ENCODE measurements at places on chromosomes 1 and 21.

DNA sequence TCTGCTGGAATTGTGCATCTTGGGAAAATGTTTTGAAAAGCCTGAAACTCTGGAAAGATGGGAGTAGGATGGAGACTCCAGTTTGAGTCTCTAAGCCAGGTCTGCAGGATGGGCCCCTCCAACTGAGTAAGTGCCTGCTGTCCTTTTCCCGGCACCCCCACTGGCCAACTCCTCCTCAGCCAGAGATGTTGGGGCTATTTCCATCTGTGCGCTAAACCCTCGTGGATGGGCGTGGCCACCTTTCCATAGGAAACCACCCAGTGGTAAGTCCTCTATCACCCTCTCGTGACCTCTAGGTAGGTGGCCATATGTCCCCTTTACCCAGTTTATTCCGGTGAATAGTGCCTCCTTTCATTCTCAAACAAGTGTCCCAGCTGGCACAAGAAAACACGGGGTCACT lies 250.9 kb downstream of the TOMM20 start:
- no peak for DNase-seq

GRCh38 chr1:222561656-222562055 lies 13.8 kb upstream of the HHIPL2 start:
- no peak for DNase-seq

DNA sequence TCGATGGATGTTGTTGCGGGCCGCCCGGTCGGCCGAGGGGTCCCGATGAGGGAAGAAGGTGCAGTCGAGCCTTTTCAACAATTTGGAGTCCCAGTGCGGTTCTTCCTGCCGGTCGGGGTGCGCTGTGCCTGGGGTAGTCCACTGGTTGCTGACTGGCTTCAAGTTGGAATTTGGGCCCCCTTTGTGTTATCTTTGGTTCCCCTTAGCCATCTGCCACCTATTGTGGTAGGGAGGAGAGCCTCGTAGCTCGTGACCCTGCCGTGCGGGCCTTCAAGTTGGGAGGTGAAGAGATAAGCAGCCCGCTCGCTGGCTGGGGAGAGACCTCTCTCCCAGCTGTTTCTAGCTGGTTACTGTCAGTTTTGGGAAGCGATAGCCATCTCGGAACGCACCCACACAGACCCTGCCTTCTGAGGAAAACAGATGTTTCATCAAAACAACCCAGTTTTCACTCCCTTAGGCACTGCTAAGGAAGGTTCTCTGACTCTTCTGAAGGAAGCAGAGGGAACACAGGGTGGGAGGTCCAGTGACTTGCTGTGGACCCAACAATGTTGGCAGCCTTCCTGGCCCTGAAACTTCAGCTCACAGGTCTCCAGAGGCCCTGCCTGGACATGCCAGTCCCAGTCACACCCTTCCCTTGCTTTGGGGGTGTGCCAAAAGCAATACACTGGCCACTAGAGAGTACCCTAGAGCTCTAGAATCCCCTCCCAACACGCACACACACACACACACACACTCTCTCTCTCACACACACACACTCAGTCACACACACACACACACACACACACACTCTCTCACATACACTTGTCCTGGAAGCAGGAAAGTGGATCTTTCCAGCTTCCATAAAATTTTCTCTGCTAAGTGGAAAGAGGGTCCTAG lies 1.0 kb downstream of the BTG2 start:
- DNase-seq = no peak

DNA sequence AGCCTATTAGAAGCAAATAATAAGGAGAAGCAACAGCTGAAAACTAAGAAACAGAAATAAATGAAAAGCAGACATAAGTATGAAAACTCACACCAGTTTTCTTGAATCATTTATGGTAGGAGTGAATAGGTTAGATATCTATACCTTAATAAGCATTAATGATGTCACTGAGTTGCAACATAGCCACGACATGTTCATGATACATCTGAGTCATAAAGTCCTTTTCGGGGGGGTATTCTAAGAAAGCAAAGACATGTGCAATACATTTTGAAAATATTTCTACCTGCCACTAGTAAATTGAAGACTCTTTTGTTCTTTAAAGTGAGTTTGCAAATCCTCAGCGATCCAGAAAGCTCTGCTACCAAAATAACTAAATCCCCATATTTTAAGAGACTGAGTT lies 7.2 kb downstream of the CD34 start:
- DNase-seq = no peak

- DNase-seq = no peak
These were observed 58.1 kb upstream of the COA6 start for GRCh38 chr1:234315091-234315541.

DNA sequence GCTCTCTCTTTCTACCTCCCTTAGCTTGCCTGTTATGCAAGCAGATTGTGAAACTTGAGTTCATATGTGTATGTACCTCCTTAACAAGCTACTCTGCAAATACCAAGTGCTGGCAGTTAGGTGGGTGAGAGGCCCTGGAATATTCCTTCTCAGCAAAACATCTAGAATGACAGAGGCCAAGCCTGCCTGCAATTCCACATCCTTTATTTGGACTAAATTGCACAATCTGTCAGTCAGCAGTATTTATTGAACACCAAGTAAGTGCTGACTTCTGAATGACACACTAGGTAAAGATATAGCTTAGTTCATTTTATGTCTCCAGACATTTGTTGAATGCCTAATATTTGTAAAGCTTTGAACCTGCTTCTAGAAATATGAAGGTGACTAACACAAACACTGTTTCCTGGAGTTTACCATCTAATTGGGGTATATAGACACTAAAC lies 87.5 kb downstream of the RGL1 start:
- no peak for DNase-seq

DNA sequence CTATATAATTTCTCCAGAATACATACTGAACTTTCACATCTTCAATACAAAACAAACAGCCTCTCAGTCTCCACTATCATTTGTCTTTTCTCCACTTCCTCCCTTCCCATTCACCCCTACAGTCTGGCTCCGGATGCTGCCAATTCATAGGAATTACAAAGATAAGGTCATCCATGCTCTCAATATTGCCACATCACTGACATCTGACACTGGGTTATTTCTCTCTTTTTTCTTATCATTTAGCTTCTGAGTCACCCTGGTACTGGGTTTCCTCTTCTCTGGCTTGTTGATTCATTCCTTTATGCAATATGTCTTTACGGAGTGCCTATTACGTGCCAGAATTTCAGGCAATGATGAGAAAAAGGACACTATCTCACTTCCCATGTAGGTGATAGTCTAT lies 3.1 kb upstream of the SH3BP5L start:
- DNase-seq = no peak

DNA sequence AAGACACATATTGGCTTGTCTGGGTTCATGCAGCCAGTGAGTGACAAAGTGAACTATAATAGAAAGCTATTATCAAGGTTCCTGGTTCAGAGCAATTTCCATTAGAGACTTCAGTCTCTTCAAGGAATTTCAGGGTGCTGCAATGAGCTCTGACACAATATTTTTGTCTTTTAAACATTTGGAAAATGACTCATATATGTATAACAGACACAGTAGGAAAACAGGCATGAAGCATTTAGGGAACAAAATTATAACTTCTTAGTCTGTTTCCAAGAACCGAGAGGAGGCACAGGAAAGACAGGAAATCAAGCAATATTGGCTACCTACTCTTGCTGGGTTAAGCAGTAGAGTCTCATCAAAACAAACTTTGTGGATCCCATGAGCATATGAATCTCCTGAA lies 170.4 kb downstream of the PTPRC start:
- no peak for DNase-seq

DNA sequence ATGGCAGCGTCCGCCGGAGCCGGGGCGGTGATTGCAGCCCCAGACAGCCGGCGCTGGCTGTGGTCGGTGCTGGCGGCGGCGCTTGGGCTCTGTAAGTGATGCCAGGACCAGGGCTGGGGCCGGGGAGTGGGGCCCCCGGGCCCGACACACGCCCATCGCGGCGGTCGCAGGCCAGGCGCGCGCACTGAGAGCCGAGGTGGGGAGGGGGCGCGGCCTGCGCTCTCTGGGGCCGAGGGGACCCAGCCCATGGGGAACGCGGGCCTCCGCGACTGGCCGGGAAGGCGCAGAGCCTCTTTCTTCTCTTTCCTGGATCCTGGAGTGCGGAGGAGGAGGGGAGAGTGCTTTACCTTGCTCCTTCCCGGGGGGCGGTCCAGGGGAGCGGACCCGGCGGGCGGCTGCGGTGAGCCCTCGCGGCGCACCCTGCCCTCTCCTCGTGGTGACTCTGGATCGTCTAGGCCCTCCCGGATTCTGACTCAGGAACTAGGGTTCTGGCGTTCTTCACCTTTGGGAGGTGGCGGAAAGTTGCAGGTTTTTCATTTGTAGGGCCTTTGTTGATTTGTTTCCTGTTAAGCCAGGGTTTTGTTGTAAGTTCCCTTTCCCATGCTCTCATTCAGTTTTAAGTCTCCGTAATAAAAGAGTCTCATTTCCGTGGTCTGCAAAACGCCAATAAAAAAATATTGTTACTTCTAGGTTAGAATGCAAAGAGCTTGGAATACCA lies 529 bp downstream of the MPZL1 start:
- DNase-seq = peak; percentile 40

DNA sequence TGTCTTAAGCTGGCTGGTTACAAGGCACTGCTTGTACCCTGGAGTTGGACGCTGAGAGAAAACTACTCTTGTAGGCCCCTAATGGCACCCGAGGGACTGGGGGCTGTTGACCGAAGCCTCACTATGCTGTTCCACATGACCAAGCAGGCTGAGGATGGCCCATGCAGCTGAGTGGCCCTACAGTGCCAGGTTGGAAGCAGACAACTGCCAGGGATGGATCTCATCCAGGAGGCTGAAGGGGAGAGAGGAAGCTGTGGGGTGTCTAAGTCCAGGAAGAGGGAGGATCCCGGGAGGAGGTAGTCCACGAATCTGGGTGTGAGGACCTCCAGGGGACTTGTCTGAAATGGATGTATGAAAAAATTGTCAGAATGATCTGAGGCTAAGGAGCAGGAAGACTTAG lies 45.8 kb downstream of the FOXD2 start:
- DNase-seq = no peak

GRCh38 chr1:63675420-63675931 lies 82.3 kb downstream of the PGM1 start:
- DNase-seq = no peak

GRCh38 chr1:41363591-41364320 lies 2.5 kb downstream of the FOXO6 start:
- no peak for DNase-seq

- DNase-seq = no peak
These were observed 471 bp upstream of the MTF2 start for GRCh38 chr1:93078638-93078985.

DNA sequence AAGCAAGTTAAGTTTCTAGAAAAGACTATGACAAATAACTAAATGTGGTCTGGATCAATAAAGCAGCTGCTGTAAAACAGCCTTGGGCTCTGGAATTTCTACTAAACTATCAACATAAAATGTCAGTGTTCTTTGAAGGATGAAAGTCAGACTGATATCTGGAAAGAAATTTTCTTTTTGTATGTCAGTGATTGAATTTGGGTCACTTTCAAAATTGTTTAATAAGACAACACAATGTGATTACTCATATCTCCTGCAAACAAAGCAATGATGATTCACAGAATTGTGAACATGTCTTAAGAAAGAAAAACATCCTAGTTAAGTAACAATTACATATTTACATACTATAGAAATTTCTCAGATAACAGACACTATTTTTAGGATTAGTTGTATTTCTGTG lies 826.4 kb downstream of the PLA2G4A start:
- no peak for DNase-seq

DNA sequence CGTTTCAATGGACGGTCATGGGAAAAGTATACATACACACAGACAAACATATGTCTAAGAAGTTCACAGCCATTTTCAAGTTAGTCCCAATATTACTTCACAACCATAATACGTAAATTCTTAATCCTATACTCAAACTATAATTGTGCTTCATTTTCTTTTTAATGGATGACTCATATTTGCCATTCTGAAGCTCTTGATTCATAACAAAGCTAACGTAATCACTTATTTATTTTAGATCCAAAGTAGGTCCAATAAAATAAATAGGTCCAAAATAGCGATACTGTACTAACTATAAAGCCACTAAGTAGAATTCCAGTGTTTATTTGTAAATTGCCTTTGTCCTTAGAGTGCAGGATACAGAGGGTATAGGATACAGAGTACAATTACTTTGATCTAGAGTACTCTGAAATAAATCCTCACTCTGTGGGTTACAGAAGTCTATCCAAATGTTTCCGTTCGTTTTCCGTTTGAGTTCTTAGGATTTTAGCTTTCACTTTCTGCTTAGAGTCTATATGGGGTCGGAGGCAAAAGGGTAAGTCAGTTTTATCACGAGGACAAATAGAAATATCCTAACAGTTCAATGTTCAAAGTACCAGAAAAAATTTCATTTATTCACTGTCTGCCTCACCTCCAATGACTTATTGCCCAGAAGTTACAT lies 8.8 kb upstream of the C1orf115 start:
- DNase-seq = no peak

DNA sequence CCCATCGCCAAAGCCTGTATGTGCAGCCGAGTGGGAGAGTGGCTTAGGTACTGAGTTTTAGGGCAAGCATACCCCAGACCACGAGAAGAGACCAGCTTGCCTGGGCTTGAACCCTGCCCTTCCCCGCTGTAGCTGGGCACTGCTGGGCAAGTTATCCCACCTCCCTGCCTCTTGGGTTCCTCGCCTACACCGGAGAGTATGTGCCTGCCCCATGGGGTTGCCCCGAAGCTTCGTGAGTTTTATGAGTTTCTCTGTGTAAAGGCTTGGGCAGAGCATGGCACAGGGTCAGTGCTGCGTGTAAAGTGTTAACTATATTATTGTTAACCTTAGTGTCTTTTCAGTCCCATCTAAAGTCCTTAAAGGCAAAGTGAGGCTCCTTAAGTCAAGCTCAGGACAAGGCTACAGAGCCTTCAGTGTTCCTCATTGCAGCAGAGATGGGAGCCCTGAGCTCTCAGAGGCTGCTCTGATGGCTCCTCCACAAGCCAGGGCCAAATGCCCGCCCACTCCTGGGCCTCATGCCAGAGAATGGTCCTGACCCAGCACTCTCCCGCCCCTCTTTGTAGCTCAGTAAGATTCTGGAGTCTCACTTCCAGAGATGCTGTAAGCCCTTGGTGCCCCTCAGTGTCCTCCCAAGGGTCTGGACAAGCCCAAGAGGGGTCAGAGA lies 37.0 kb upstream of the KCNA10 start:
- no peak for DNase-seq

GRCh38 chr1:205813755-205814058 lies 709 bp upstream of the SLC41A1 start:
- peak; percentile 62 for DNase-seq

- no peak for DNase-seq
These were observed 170.1 kb downstream of the TRIM33 start for GRCh38 chr1:114340892-114341291.

- DNase-seq = no peak
These were observed 51.7 kb downstream of the SLC16A1 start for GRCh38 chr1:112904071-112904830.

- DNase-seq = peak; percentile 67
These were observed 3.3 kb downstream of the KLHL21 start for GRCh38 chr1:6599141-6599975.

GRCh38 chr1:109908836-109909235 lies 1.8 kb upstream of the CSF1 start:
- DNase-seq = no peak

DNA sequence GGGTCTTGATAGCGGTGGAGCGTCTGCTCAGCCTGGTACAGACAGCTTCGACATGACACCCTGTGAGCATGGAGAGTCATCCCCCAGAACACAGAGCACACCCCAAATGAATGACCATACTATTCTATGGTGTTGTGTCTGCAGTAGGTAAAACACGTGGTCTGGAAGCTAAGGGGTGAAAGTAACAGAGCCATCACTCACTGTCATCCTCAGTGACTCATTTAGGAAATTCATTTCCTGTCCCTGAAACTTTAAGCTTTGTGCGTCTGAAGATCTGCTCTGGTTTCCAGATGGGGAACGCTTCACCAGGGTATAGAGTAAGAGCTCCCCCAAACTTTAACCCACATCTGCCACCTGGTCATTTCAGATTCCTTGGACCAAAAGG lies 94.8 kb upstream of the DISP3 start:
- no peak for DNase-seq
